ENCODE measurements at places on chromosomes 1 and 21.

GRCh38 chr1:201089596-201089995 is 22.6 kb downstream of the CACNA1S start:
- DNase-seq, result no peak

- no peak for DNase-seq
These were observed 45.3 kb downstream of the SASS6 start for GRCh38 chr1:100087396-100087795.

DNA sequence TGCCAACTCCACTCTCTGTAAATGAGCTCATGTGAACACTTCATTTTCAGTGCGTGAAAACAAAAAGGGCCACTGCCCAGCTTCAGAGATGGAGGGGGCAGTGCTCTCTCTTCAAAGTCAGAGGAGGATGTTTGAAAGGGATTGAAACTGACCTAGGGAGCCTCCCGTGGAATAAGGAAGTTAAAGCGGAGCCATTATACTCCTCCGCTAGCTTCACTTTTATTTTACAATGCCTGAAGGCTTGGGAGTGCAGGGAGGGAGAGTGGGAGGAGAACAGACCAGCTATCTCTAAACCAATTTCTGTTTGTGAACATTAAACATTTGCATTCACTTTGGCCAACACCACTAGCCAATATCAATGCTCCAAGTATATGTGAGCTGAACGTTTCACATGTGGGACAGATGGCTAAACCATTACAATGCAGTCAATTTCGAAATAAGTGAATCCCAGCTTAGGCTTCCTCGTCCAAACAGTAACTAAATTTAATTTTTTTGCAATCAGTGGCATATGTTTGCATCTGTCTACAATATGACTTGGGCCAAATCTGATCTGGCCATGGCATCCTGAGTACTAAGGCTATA is 126.9 kb downstream of the ESRRG start:
- no peak for DNase-seq

DNA sequence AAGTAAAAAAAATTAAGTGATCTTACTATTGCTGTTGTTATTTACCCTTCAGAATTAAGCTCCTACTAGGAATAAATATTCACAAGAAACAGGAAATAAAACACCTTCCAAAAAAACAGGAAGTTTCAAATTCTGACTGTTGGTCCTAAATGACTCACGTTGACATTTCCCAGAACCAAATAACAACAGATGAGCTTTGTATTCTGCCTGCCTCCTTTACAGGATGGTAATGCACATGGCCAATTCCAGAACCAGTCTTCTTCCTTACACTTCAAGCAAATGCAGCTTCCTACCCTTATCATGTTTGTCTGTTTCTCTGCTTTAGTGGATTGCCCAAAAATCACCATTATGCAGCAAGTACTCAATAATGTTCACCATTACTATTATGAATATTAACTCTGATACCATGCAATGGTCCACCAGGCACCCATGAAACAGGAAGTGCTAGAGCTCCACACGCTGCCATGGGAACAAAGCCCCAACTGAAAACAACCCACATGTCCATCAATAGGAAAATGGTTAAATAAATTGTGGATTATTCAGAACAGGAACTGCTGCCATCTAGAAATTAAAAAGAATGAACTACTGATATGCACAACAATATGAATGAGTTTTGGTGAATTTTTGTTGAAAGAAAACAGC is 8.9 kb downstream of the CASP9 start:
- DNase-seq, result no peak

DNA sequence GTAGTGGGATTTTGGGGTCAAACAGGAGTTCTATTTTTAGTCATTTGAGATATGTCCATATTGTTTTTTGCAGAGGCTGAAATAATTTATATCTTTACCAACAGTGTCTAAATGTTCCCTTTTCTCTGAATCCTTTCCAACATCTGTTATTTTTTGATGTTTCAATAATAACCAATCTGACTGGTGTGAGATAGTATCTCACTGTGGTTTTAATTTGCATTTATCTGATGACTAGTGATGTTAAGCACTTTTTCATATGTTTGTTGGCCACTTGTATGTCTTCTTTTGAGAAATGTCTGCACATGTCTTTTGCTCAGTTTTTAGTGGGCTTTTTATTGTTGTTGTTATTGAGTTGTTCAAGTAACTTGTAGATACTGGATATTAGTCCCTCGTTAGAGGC is 1325.0 kb downstream of the BRINP3 start:
- no peak for DNase-seq

DNA sequence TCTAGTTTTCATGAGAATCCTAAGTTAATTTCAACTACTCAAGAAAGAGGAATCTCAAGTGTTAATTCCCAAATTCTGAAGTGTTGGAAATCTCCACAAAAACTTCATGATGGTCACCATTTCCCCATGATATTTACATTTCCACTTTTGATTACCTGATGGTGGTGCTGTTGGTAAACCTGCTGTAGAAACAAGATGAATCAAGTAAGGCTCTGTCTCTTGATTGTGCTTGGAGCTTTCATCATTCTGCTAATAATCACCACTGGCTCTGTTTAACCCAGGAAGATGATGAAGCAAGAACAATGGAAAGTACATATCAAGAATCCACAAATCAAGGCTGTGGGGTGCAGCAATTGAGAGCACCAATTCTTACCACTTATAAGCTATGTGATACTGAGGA is 77.8 kb downstream of the C4BPA start:
- no peak for DNase-seq

- DNase-seq, result peak; percentile 17
These were observed 139.1 kb upstream of the FMN2 start for GRCh38 chr1:239952348-239953308.

DNA sequence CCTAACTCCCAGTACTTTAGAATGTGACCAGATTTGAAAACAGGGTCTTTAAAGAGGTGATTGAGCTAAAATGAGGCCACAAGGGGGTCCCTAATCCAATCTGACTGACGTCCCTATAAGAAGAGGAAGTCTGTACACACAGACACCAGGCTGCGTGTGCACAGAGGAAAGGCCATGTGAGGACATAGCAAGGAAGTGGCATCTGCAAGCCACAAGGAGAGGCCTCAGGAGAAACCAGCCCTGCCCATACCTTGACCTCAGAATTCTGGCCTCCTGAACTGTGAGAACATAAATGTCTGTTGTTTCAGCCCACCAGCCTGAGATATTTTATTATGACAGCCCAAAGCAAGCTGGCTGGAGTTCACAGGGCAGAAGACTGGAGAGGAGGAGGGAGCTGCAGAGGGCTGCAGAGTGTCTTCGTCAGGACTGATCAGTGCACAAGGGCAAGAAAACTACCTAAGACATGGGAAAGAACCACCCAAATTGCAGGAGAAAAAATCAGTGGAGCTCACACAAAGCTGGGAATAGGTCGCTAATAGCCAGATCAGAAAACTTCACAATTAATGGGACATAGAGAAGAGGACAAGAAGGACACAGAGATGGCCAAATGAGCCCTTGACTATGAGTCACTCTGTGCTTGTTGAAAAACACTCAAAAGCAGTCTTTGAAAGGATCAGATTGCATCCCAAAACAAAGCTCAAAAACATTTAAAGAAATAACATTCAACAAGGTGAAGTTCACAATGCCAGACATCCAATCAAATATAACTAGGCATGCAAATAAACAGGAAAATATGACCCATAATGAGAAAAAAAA is 14.1 kb upstream of the WNT9A start:
- DNase-seq, result no peak

DNA sequence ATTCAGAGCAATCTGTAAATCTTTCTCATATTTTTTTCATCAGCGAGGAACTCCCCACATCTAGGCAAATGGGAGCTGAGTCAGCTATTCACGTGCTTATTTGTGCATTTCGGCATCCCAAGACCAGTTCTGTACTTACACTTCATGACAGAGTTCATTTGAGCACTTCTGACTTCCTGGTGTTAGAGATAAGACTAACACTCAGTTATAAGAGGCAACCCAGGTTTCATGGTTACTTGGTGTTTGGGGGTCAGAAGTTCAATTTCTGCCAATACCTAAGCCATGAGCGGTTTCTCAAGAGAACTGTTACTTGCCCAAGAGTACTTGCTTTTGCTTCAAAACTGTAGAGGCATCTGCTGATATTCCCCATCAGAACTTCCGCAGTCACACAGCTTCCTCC is 24.1 kb upstream of the DESI2 start:
- no peak for DNase-seq

- DNase-seq, result no peak
These were observed 84.7 kb upstream of the CD34 start for GRCh38 chr1:207995576-207995975.

DNA sequence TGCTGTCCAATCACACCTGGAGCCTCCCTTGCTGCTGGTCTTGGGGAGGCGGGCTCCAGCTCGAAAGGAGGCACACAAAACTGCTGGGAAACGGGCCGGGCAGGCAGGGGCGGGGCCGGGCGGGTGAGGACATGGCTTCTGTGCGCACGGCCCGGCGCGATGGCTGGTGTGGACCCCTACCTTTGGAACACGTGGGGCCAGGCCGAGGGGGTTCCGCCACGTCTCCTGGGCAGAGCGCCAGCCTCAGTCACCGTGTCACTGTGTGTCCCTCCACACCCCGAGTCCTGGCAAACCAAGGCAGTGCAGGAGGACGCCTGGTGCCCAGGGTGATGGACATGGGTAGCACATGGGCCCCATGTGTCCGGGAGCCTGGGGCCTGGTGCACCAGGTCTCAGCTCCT is 42.0 kb upstream of the ADARB1 start:
- no peak for DNase-seq

GRCh38 chr1:82464362-82465001 is 663.7 kb downstream of the ADGRL2 start:
- DNase-seq, result peak; percentile 85

DNA sequence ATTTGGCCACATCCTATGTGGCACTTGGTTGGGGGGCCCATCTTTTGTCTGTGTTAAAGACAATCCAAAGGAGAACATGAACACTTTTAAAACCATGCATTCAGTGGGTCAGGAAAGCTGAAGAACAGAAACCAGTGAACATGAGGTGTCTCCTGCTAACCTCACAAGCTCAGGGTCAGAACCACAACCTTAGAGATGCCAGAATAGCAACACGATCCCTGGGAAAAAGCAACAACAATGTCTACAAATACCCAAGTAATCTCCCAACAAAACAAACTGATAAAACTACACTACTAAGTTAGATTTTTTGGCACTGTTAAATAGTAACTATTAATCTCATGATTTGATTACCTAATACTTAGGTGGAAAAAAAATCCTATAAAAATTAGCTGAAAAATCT is 34.1 kb upstream of the GNG4 start:
- DNase-seq, result no peak

DNA sequence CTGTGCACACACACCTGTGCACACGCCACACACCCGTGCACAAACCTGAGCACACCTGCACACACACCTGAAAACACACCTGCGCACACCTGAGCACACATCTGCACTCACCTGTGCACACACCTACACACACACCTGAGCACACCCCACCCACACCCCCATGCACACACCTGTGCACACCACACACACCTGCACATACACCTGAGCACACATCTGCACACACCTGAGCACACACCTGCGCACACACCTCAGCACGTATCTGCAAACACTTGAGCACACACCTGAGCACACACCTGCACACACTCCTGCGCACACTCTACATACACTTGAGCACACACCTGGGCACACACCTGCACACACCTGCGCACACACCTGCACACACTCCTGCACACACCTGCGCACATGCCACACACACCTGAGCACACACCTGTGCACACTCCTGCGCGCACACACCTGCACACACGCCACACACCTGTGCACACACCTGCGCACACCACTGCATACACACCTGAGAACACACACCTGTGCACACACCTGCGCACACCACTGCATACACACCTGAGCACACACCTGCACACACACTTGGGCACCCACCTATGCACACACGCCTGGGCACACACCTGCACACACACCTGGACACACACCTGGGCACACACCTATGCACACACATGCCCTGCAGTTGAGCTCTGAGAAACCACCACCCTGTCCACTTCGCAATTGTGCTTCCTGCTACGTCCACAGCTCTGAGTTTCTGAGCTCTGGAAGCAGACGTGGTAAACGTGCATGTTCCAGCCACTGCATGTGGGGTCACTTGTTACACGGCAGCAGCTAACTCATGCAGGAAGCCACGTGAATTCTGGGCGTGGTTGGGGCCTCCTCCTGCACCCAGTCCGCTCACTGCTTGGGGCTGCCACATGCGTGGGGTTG is 8.0 kb upstream of the C1orf159 start:
- no peak for DNase-seq

DNA sequence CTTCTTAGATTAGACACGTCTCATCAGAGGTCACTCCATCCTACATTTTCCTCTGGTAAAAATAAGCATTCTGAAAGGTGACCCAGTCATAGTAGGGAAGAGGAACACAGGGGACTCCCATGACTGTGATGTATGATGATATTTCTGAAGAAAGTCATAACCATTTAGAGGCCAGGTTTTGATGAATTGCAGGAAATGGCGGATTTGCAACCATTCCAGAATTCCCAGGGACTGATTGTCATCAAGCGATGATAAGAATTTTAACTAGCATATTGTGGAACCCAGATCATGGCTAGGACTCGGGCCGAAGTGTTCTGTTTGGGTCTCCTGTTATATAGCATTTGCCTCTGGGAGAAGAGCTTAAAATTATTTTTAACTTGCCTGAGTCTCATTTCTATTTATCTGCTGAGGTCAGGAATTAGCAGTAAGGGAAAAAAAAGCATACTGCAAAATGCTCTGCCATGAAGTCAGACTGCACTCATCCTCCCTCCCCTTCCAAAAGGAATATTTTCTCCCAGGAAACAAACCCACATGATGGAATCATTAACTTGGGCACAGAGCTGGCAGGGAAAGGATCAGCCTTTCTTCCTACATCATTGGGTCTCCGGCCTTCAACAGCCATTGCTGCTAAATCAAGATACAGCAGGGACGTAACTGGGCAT is 286.7 kb downstream of the HLX start:
- peak; percentile 2 for DNase-seq

DNA sequence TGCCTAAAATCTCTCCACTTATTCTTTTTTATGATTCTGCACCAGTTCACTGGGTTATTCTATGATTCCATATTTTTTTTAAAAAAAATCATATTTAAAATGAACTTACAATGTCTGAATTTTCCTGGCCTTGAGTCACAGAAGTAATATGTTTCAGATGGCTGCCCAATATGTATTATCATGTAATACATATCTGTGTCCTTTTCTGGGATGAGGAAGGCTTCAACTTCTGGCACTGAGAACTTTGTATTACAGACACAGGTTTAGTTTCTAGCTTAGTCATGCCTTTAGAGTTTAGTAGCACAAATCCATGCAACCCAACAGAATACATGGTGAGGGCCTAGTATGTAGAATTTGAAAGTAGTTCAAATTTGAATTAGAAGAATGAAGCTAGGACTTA is 7.8 kb upstream of the HSD17B7 start:
- DNase-seq, result peak; percentile 53

GRCh38 chr1:51555866-51556619 is 37.0 kb upstream of the EPS15 start:
- DNase-seq, result peak; percentile 37

DNA sequence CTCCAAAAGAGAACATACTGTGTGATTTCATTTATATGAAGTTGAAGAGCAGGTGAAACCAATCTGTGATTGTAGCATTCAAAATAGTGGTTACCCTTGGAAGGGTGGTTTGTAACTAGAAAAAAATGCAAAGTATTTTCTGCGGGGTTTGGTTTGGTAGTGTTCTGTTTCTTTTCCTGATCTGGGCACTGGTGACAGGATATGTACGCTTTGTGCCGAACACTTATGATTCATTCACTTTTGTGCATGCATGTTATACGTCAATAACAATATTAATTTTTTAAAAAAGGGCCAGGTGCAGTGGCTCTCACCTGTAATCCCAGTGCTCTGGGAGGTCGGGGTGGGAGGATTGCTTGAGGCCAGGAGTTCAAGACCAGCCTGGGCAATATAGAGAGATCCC is 63.8 kb downstream of the CD34 start:
- peak; percentile 59 for DNase-seq

GRCh38 chr1:170567214-170567613 is 35.2 kb downstream of the GORAB start:
- DNase-seq, result no peak

Data from adipocyte (in vitro differentiated cells).